ENCODE measurements at places on chromosomes 5 and 9. TPM values are rescaled to one million over a fixed set of nuclear protein-coding genes. Genes with fewer than 3 reads are reported as not detected.

GRCh38 chr9:129422032-129422842 is 198.7 kb downstream of the C9orf50 start:
- no peak for DNase-seq

The SPINK4 gene
- total RNA-seq, result not detected

DNA sequence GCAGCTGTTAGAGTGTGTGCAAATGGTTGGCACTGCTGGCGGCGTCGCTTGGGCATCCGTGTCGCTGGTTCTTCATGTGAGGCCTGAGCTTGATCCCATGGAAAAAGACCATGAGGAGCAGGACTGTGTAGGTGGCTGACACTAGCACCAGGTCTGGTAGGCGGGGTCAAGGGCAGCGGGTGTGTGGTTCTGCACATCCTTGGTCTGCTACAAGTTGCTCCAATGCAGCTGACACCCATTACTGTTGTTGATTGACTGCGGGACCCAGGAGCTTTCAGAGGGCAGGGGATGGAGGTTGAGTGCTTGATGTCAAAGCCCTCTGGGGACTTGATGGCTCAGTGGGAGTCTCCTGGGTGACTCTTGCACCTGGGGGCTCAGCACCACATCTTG is 29.0 kb upstream of the PITX1 start:
- no peak for DNase-seq

- no peak for DNase-seq
These were observed 30.0 kb upstream of the RNF130 start for GRCh38 chr5:180101451-180102105.

GRCh38 chr9:34501889-34502425 is 20.8 kb downstream of the ENHO start:
- DNase-seq, result peak; percentile 81

The NPR3 gene
- total RNA-seq, result 0.50 TPM

The NOL8 gene
- 33.1 TPM for total RNA-seq

All from astrocyte (in vitro differentiated cells and primary cell).